Stimulated activated CD8-positive, alpha-beta memory T cell treated with anti-CD3 and anti-CD28 coated beads, Interleukin-7, amount 100 ng/mL, for 48 hours (primary cell): ENCODE measurements at places on chromosomes 2 and 18.
A peak's percentile ranks its signal among the peaks of the same experiment; 100 is the strongest.

DNA sequence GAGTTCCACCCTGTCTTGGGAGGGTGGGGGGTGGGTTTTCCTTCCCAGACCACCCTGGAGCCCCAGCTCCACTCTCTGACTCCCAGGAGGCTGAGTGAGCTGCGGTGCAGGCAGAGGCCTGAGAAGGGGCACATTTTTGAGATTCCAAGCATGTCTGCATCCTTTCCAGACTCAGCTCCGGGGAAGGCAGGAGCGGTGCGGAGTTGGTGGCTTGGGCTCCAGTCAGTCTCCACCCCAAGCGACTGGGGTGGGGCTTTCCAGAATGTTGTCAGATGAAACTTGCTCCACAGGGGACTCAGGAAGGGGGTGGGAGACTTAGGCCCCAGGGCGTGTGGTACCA, 44.2 kb upstream of the HS6ST1 start:
- DNase-seq = no peak

DNA sequence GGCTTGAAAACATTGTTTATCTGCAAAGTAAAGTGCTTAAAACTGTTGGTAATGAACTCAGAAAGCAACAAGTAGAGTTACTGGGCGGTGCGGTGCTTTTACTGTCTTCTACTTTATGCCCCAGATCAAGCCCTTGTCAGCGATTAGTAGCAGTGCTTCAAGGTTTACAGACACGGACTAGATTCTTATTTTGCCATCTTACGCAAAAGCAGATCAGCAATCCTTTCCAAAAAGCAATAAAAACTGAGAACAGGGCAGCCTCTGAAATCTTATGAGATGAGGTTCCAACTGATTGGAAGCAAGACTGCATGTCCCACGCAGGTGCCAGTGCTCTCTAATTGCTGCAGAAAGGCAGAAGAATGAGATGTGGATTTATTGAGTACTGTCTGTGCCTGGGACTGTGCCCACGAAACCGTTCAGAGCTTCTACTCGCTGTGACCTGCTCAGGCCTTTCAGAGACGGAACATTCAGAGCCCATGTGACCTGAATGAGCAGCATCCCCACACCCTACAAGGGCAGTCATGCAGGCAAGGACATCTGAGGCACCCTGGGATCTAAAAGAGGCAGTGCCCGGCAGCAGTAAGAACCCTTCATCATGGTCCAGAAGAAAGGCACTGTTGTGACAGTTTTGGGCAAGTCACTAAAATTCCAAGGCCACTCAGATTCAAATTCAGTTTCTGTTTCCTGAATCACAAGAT, 15.7 kb downstream of the COL4A3 start:
- no peak for DNase-seq

GRCh38 chr2:144834998-144835633, 315.2 kb upstream of the ZEB2 start:
- DNase-seq = no peak

- DNase-seq = no peak
Observed at GRCh38 chr2:101892377-101892776, 99.4 kb upstream of the IL1R2 start.

- DNase-seq = no peak
Observed at GRCh38 chr2:239246723-239247122, 154.1 kb downstream of the HDAC4 start.

DNA sequence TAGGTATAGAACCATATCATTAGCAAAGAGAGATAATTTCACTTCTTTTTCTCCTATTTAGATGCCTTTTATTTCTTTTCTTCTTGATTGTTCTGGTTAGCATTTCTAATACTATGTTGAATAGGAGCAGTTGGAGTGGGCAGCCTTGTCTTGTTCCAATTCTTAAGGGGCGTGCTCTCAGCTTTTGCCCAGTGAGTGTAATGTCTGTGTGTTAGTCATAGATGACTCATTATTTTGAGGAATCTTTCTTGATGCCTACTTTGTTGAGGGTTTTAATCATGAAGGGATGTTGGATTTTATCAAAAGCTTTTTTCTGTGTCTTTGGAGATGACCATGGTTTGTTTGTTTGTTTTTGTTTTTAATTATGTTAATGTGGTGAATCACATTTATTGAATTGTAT, 1453.1 kb upstream of the SLC39A10 start:
- no peak for DNase-seq

GRCh38 chr2:239326831-239327535, 73.8 kb downstream of the HDAC4 start:
- DNase-seq = peak; percentile 74

DNA sequence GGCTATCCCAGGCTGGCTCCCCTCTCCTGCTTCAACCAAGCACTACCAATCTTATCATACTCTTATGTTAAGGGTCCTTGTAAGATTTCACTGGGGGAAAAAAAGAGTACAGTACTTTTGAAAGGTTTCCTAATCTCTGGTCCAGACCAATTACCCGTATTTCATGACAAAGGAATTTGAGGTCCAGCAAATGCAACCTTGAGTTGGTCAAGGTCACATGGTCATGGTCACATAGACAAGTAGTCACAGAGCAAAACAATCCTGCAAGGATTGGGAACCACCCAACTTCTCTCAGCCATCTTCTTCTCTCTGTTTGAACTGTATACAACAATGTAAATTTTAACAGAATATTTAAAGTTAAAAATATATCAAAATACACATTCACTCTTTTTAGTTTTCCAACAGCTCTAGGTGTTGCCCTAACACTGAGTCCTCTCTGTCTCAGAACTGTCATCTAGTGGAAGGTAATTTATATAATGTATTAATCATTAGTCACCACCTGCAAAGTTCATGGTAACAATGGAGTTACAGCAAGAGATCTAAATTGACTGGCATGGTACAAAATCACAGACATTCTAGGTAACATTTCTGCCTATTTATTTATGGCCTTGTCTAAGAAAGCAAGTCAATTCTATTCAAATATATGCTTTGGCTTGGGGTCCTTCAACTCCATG, 21.5 kb downstream of the DTNB start:
- DNase-seq = no peak

GRCh38 chr2:227713291-227713690, 4.5 kb downstream of the SLC19A3 start:
- no peak for DNase-seq

DNA sequence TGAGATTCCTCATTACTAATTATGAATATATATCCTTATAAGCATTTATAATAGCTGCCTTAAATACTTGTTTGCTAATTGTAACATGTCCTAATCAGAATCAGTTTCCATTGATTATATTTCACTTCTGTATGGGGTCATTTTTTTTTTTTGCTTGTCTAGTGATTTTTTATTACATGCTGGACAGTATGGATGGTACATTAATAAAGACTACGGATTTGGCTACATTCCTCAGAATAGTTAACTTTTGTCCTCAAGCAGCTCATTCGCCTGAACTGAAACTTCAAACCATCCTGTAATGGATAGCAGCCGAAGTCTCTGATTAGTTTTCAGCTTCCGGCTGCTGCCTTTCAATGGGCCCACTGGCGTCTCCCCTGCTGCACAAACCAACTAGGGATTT, 11.7 kb downstream of the TGIF1 start:
- DNase-seq = no peak
